NCI-H187 (cell line): ENCODE measurements at places on chromosomes 3 and 15.

DNA sequence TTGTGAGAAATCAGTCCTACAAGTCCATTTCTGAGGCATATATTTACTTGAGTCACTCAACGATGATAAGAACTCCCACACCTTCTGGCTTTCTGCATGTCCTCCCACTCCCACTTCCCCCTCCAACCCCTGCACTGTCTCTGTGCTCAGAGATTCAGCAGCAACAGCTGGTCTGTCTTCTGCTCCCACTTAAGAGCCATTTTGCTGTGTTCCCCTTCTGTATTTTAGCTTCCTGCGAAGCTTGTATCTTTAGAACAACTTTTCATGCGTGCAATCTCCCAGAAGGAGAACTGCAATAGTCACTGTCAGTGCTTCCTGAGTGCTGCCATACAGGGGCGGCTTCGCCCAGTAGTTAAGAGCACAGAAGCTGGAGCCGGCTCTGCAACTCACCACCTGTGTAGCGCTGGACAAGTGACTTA, 90.0 kb upstream of the SPATA12 start:
- DNase-seq = no peak

DNA sequence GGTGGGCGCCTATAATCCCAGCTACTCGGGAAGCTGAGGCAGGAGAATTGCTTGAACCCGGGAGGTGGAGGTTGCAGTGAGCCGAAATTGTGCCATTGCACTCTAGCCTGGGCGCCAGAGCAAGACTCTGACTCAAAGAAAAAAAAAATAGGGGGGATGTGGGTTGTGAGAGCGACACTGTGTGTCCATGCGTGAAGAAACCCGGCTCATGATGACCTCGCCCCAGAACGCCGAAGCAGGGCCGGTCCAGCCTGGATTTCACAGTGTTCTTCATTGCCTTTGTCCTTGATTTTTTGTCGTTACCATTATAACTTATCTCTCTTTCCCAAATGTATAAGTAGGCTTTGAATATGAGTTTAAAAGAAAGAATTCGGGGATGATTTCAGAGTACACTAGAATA, 128.7 kb downstream of the PGPEP1L start:
- DNase-seq = no peak

GRCh38 chr3:50258029-50258680, 10.8 kb upstream of the SEMA3B start:
- DNase-seq = no peak

DNA sequence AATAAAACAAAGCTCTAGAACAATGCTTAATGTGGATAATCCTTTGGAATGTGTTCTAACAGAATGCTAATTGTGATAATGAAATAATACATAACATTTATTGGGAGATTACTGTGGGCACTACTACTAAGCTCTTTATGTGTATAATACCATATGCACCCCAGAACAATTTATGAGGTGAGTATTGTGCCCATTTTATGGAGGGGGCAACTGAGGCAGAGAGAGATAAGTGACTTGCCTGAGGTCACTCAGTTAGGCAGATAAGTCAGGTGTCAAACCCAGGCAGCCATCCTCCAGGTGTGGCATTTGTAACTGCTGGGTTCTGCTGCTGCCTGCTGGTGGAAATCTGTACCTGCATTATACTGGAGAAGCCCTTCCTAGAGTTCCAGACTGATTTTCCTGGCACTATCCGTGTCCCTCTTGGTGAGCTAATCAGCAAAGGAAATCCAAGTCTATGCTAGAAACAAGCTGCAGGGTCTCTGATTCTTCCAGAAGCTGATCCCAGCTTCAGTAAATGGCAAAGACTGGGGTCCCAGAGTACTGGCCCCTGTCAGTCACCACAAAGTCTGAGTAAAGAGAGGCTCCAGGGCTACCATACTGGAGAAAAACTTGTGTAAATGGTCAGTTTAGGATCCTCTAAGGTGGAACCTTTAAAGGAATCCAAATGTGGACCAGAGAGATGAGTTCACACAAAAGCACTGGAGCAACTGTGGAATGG, 22.6 kb upstream of the RBP1 start:
- peak; percentile 8 for DNase-seq

DNA sequence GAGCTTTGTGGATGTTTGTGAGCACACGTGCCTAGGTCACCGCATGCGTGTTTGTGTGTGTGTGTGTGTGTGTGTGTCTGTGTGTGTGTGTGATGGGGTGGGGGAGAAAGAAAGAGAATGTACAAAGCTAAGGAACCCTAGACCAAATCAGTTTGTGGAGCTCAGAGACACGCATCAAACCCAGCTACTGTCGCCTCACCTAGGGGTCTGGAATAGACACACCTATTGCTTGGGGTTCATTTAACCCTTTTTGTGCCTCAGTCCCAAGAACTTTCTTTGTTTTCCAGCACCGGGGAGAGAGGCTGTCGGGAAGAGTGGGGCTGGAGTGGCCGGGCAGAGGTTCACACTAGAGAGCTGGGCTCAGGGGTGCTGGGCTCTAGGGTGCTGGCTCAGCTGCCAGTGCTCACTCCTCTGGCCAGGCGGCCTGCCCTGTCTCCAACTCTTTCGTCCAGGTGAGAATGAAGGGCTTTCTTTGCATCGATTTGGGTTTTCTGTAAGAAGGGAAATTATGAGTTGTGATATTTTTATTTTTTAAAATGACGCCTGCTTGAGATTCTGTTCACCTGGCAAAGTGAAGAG, 221.6 kb downstream of the MEIS2 start:
- no peak for DNase-seq

DNA sequence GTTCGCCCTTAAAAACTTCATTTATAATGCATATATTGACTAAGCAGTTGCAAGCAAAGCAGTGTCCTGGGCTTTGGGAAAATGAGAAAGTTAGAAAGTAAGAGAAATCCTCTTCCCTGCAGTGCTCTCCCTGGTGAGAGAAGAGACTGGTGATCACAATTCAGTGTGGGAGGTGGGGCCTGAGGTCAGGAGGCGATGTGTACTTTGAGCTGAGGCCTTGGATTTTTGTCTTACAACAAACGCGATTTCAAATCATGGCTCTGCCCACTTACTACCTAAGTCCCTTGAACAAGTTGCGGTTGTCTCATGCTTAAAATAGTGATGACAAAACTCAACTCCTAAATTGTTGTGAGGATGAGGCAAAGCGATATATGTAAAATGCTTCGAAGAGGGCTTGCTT, 316.3 kb upstream of the NECTIN3 start:
- DNase-seq = no peak

DNA sequence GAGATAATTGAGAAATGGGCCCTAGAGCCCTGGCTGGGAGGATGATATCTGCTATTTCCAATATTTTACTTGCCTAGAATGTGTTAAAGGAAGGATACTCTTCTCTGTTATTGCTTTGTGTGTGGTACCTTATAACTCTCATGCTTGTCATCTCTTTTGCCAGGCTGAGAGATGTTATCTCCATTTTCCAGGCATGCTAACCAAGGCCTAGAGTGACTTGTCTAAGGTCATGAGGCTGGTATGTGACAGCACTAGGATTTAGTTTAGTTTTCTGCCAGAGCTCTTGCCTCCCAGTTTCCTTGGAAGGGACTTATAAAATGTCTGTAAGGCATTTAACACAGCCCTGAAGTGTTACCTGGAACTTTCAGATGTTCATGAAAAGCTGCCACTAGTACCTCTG, 1.4 kb downstream of the CLK3 start:
- no peak for DNase-seq

- DNase-seq = no peak
These were observed 2.4 kb upstream of the VIPR1 start for GRCh38 chr3:42500091-42500490.

GRCh38 chr3:156750191-156750873, 75.8 kb upstream of the LEKR1 start:
- no peak for DNase-seq

- no peak for DNase-seq
These were observed 64.8 kb upstream of the SEC61A1 start for GRCh38 chr3:127987309-127987995.

GRCh38 chr3:36924744-36925521, 19.9 kb downstream of the TRANK1 start:
- no peak for DNase-seq

DNA sequence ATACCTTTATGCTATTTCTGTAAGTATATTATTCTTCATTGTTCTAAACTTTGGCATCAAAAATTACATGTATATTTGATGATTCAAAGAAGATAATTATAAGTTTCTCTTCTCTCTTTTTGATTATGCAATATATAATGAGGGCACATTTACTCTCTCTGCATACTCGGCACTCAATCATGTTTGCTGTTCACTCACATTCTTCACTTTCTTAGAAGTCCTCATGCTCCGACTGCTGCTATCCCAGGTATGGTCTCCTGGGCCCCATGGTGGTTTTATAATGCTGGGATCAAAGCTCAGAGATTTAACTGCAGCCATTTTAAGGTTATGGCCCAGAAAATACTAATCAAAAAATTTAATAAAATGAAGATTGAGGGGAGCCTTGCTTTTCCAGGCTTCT, 529.7 kb upstream of the IL12A start:
- DNase-seq = no peak

DNA sequence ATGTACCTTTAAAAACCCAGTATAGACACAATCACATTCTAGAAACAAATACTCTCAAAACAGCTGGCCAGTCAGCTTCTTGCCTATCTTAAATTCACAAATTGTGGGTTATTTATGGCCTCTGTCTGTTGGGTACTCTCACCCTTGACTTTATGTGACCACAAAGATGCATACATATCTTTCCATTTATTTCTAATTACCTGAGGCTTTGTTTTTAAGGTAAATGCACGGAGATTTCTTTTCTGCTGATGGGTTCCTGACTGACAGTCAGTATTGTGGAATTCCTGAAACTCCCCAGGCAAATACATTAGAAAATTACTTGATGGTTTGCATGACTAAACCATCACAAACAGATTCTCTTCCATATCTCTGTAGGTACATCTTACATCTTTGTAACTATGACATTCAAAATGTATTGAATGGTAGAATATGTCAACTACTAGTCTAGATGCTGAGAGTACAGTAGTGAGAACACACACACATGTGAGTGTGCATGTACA, 107.7 kb downstream of the EDEM1 start:
- DNase-seq = no peak

- DNase-seq = no peak
These were observed 4.0 kb downstream of the HES1 start for GRCh38 chr3:194139814-194140391.

GRCh38 chr15:29125382-29126207, 144.0 kb downstream of the NSMCE3 start:
- DNase-seq = no peak

GRCh38 chr3:112965656-112966055, 9.2 kb downstream of the CD200R1 start:
- DNase-seq = no peak

- no peak for DNase-seq
These were observed 416.0 kb downstream of the RAP2B start for GRCh38 chr3:153578046-153578445.

- no peak for DNase-seq
These were observed 43.3 kb downstream of the USP50 start for GRCh38 chr15:50503144-50503543.
